ENCODE measurements at places on chromosomes 1 and 21.

DNA sequence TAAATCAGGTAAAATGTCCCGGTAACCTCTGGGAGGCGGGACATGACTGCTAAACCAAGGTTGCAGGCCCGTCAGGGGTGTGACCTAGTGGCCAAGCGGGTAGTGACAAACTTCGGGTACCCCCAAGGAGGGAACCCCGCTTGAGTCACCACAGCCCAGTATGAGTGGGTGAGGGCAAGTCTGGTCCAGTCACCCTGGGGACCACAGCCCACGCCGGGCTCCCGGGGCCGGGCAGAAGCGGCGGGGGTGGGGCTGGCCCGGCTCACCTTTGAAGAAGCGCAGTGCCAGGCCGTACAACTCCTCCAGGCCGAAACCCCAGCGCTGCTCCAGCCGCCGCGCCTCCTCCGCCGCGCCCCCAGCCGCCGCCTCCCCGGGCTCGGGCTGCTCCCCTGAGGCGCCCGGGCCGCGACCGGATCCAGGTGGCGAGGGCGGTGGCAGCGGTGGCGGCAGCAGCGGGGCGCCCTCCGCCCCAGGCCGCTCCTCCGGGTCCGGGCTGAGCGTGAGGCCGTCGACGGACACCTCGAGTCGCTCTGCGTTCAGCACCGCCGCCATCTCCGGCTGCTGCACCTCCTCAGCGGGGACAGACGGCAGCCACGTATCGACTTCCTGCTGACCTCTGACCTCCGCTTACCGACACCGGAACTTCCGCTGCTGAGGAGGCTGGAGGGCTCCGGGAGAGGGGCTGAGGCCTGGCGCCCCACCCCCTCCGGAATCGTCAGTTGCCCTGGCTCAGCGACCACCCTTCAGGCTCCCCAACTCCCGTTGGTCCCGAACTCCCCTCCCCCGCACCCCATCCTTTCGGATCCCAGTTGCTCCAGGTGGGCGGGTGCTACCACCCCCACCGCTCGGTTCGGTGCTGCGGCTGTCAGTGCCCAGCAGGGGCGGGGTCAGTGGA, at the start of gene ACBD3:
ACBD3 (minus strand) TSS at position 618 of the 895 bp plus-strand sequence; CDS start at position 552, 66 bp downstream.
- DNase-seq = peak; percentile 89

- DNase-seq = no peak
These were observed 13.6 kb upstream of the OR2B11 start for GRCh38 chr1:247471445-247472016.

DNA sequence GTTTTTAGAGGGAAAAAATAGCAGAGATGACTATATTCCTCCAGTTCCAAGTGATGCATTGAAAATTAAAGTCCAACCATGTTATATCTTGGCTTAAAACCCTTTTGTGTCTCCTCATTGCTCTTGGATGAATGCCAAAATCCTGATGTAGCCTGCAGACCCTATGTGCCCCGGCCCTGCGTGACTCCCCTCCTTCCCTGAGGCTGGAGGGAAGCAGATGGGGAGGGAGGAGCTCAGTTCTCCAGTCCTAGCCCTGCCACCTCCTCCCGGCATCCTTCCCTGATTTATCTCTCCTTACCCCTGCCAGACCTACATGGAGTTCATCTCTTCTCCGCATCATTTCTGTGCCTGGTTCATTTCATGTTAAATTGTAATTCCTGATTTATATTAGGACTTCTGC, 397.4 kb downstream of the PTPRU start:
- no peak for DNase-seq

DNA sequence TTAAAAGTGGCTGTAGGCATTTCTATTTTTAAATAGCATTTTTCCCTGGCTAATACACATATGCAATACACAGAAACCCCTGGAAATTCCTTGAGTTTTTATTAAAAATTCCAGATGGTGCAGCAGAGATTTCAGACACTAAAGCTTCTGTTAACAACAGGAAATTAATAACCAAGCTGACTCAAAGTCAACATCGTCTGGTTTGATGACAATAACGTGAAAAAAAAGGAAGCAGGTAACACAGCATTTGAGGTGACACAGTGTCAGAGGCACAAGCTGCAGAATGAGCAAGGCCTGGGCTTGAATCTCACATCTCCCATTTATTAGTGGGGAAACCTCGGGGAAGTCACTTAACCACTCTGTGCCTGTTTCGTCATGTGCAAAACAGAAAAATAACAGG, 64.6 kb upstream of the GJB5 start:
- DNase-seq = no peak

- DNase-seq = no peak
These were observed 29.8 kb downstream of the SOAT1 start for GRCh38 chr1:179323436-179323835.

GRCh38 chr21:14300074-14300473, 82.9 kb downstream of the HSPA13 start:
- DNase-seq = no peak

- DNase-seq = no peak
These were observed 103.8 kb downstream of the LYPLAL1 start for GRCh38 chr1:219277304-219278105.

DNA sequence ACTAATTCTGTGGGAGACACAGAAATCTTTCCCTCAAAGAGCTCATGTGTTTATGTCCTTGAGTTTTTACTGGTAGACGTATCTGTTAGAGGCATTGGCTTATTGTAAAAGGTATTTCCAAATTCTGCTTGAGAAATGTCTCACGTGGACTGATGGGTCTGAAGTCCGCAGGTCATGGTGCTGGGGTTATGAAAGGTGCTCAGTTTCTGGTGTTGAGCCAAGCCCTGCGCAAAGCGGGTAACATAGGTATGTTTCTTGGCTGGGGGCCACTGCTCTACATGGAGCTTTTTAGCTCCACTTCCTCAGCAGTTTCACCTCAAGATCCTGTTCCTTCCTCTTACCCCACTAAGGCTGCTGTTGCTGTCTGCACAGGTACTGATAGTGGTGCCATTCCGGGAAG, 10.8 kb downstream of the UTP25 start:
- DNase-seq = no peak

- DNase-seq = no peak
These were observed 1.5 kb downstream of the CENPF start for GRCh38 chr1:214604523-214604922.

DNA sequence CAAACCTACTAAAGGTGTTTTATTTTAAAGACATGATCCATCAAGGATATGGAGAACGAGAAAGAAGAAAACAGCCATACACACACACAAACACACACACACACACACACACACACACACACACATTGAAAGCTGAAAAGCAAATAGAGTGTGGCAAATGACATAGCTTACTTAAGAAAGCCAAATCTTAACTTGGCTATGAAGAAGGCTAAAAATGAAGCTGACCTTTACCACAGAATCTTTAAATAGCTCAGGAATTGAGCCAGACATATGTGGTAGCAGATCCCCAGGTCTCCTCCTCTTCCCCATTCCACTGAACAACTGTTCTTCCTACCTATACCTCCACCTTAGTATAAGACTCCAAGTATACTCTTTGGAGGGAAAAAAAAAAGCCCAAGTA, 185.6 kb downstream of the CLEC20A start:
- DNase-seq = no peak

- DNase-seq = no peak
These were observed 401.8 kb downstream of the CAMTA1 start for GRCh38 chr1:7187112-7187493.

DNA sequence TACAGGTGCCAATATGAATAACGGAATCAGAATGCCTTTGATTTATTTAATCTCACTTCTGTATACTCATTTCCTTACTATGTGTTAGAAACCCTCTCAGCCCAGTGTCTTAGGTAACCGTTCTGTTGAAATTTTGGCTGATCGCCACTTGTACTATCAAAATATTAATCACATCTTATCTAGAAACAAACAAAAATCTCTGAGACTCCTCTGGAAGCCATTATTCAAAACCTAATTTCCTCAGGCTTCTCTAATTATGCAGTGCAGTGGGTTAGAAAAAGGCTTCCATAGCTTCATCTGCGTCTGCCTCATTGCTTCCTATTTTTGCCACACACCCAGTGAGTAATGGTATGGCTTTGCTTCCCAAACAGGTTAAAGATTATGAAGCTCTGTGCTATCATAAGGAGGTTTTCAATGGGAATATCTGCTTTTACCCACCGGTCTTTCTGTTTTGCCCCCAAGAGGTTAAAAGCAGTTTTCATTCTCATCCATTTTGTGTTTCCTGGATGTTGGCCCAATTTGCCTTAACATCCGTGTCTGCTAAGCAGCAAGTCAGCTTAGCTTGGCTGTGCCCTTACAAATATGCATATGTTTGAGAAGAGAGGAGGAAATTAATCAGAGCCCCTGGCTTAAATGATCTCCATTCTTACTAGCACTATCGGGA, 129.6 kb downstream of the RYR2 start:
- no peak for DNase-seq

DNA sequence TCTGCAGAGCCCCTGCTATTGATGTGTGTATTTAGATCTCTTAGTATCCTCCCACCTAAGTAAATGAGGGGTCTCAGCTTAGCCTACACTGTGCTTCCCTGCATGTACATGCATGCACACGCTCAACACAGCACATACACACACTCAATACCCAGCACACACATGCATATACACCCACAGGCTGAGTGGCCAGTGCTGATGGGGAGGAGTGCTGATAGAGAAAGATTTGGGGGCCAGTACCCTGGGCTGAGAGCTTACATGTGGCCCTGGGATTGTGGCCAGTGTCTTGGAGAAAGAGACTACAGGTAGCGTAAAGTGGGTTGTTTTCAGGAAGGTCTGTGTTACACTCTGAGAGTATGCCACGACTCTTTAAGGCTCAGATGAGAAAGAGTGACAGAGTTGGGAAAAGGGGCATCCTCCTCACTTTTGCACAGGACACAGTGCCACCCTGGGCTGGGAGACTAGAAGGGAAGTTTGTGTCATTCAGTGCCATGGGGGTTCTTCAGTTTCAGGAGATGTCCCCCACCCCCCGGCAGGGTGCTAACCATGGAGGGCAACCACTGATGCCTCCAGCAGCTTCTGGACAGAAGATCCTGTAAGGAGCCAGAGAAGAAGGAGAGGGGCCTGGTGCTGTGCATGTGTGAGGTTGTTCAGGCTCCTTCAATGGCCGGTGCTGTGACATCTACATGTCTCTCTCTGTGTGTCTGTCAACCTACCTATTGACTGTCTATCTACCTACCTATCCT, 166.8 kb downstream of the RHOU start:
- no peak for DNase-seq

DNA sequence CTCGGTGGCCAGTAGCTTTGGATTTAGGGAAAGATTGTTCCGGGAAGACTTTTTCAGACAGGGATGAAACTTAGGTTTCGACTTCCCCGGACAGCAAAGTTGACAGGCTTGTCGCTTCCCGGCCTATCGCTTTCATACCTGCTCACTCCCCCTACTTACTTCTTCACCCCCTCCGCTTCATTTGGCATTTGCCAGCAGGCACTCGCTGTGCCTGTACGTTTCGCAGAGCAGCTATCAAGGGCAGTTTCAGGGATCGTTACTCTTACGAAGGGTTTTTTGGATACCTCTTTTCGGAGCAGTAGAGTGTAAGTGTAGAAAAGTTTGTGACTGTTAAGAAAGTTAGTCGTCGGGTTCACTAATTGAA, 393 bp downstream of the BLZF1 start:
- no peak for DNase-seq

DNA sequence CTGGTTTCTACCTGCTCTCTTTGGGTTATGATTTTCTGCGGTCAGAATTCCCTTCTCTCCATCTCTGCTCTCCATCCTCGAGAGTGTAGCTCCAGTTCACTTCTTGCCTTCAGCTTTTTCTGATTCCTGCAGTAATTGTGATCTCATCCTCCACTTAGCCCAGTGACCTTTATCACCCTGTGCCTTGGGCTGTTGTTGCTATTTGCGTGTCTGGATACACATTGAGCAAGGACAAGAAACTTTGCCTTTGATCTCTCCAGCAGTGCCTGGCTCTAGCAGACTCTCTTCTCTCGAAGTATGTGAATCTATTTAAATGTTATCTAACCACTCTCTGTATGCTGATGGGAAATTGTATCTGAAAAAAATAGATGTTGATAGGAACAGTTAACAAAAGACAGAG, 76.4 kb upstream of the MARK1 start:
- DNase-seq = no peak

GRCh38 chr1:203076031-203076511, 9.7 kb downstream of the MYOG start:
- peak; percentile 89 for DNase-seq

DNA sequence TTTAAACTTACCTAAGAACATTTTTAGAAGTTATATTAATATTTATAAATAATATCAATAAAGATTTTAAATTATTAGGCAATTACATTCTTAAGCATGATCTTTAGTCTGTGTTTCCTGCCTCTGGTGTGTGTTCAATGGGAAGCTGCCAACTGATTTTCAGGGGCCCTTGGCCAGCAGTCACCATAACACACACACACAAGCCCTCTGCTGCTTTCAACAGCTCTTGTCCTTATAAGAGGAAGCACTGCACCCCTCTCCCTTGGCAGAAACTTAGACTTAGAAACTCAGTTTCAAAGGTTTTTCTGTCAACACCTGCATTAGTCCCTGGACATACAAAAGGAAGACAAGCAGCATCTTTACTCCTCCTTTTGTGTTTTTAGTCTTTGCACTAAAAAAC, 81.4 kb downstream of the VAV3 start:
- DNase-seq = no peak

DNA sequence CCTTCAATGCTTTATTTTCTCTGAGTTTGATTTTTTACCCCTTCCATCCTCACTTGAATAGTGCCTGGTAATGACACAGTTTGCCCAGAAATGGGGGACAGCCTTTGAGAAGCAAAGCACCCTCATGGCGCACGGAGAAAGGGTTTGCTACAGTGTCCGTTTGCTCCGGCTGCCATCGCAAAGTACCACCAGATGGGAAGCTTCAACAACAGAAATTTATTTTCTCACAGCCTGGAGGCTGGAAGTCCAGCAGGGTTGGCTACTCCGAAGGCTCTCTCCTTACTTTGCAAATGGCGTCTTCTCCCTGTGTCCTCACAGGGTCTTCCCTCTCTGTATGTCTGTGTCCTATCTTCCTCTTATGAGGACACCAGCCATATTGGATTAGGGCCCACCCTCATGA, 327.7 kb upstream of the KAZN start:
- DNase-seq = no peak

DNA sequence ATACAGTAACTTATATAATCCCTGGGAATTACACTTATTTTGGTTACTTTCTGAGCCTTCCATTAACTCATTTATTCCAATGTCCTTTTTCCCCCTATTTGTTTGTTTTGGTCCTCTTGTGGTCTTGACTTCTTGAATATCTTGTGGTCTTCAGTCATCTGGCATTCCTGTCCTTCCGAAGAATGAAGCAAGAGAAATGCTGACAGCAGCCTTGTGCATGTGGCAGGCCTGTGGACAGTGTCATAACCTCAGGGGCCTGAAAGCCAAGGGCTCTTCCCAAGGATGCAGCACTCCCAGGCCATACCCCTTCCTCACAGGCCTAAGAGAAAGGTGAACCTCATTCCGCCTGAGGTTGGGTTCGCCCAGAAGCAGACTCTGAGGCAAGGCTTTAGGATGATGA, 470.2 kb downstream of the DISC1 start:
- no peak for DNase-seq

DNA sequence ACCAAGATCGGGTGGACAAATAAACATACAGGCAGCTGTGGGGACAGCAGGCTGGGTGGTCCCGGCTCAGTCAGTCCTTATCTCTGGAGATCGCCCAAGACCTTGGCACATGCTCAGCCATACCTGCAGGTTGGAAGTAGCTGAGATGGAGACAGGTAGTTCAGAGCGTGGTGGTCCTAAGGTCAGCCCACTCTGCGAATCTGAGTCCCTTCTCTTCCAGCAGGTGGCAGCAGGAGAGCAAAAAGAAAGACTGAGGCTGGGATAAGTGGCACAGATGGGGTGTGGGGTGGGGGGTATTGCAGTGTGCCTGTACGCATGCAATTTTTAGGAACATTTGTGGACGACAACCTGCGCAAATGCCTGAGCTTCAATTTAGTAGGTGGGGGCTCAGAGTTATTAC, 104.9 kb downstream of the TENT5C start:
- DNase-seq = no peak

- DNase-seq = no peak
These were observed 1044.4 kb downstream of the ADGRL2 start for GRCh38 chr1:82844911-82845827.
